ENCODE measurements at places on chromosomes 1 and 21. TPM values are rescaled to one million over a fixed set of nuclear protein-coding genes. Genes with fewer than 3 reads are reported as not detected.

The ANGPTL1 gene
- total RNA-seq, result 40.5 TPM

The TEDDM1 gene
- not detected for total RNA-seq

The FNDC10 gene
- total RNA-seq, result not detected

The RNU1-3 gene
- under 0.01 TPM for total RNA-seq

The XCL2 gene
- not detected for total RNA-seq

The FCRL4 gene
- total RNA-seq, result not detected

The OLFML3 gene
- 39.5 TPM for total RNA-seq

The LORICRIN gene
- total RNA-seq, result not detected

The RRAGC gene
- total RNA-seq, result 58.3 TPM

The TNFSF4 gene
- 1.3 TPM for total RNA-seq

The CD5L gene
- total RNA-seq, result not detected

The HUNK gene
- total RNA-seq, result 0.16 TPM

The ASCL5 gene
- not detected for total RNA-seq

The MTMR11 gene
- total RNA-seq, result 2.3 TPM

The AIRE gene
- total RNA-seq, result not detected

The ST6GALNAC3 gene
- 5.9 TPM for total RNA-seq

The NPR1 gene
- total RNA-seq, result 112 TPM

The HTR6 gene
- total RNA-seq, result not detected

The H6PD gene
- 70.2 TPM for total RNA-seq

The TNN gene
- total RNA-seq, result 18.3 TPM

The C1orf87 gene
- 0.68 TPM for total RNA-seq

Data from subcutaneous adipose tissue (tissue), 4 donors.